ENCODE measurements at places on chromosomes 6 and 20. TPM values are rescaled to one million over a fixed set of nuclear protein-coding genes. Genes with fewer than 3 reads are reported as not detected.

The HLA-DMB gene
- 1.6 TPM for total RNA-seq

- DNase-seq = no peak
These were observed 39.7 kb downstream of the KCNQ2 start for GRCh38 chr20:63432577-63433325.

DNA sequence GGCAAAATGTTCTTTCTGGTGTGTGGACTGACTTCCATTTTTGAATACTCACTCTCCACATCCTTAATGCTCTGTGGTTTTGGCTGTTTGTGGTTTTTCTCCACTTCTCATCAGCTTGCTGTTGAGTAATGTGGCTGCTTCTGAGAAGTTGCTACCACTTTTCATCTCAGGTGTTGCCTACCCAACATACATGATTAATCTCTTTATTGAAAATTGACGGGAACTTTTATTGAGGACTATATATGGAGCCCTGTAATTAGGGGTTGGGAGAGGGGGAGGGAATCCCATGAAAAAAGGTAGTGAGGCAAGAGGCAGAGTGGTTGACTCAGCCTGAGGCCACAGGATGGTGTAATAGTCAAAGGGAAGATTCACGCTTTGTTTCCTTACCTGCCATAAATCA lies 17.6 kb downstream of the IL22RA2 start:
- no peak for DNase-seq

- no peak for DNase-seq
These were observed 46.5 kb upstream of the SNAP25 start for GRCh38 chr20:10171864-10172751.

DNA sequence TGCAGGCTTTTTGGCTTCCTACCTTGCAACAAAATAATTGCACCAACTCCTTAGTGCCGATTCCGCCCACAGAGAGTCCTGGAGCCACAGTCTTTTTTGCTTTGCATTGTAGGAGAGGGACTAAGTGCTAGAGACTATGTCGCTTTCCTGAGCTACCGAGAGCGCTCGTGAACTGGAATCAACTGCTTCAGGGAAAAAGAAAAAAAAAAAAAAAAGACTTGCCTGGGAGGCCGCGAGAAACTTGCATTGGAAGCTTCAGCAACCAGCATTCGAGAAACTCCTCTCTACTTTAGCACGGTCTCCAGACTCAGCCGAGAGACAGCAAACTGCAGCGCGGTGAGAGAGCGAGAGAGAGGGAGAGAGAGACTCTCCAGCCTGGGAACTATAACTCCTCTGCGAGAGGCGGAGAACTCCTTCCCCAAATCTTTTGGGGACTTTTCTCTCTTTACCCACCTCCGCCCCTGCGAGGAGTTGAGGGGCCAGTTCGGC lies 420 bp downstream of the SOX4 start:
- no peak for DNase-seq

- DNase-seq = peak; percentile 7
These were observed 12.8 kb upstream of the PDYN start for GRCh38 chr20:2006452-2007361.

GRCh38 chr20:57388953-57389694 lies 2.1 kb upstream of the RBM38 start:
- DNase-seq = peak; percentile 51

Measured in activated T-cell treated with anti-CD3 and anti-CD28 coated beads, Interleukin-2, amount 50 U/mL, for 4 hours (primary cell).